ENCODE measurements at places on chromosomes 6 and 20.

GRCh38 chr6:108589244-108589791, 28.6 kb downstream of the FOXO3 start:
- peak; percentile 69 for DNase-seq

- DNase-seq: peak; percentile 81
Observed at GRCh38 chr20:59525500-59526241, 78.7 kb upstream of the PHACTR3 start.

DNA sequence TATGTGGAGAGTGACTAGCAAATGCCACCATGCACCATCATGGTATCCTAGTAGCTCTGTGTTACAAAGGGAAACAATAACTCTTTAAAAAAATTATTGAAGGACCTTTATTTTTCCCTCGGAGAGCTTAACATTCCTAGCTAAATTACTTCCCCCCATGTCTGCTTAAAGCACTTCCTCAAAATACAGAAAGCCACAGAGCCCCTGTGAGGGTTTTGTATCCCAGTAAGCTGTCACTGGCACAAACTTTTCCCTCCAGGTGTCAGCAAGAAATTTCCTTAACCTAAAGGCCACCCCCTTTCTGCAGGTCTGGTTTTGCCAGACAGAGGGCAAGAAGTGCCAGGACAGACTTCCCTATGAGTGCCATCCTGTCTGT, 340.0 kb upstream of the PRDM1 start:
- no peak for DNase-seq

- no peak for DNase-seq
Observed at GRCh38 chr6:5152460-5152859, 67.3 kb downstream of the PPP1R3G start.

DNA sequence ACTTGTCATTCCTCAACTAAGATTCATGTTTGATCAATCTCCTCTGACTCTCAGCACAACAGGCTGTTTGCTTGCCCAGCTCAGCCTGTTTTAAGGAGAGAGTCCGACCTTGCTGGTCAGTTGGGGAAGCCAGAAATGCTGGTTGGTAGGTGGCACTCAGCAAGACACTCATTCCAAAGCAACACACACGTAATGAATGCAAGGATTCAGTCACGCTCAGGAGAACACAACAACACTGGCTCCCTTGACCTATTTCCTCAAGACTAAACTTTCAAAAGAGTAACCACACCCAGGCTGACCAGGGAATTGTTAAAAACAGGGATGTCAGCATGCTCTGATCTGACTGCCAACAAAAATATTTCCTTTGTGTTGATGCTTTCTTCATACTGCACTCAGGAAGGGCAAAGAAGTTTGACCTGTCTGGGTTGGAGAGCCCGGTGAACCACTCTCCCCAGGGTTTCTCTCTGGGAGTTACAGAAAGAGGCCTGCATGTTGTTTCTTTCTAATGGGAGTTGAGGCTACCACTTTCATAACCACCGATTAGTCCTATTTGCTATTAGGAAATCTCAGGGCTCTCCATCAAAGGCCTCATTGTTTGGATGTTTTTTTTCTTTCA, 25.6 kb upstream of the PREP start:
- DNase-seq: no peak

GRCh38 chr6:137202078-137202477, 17.1 kb downstream of the IFNGR1 start:
- no peak for DNase-seq

DNA sequence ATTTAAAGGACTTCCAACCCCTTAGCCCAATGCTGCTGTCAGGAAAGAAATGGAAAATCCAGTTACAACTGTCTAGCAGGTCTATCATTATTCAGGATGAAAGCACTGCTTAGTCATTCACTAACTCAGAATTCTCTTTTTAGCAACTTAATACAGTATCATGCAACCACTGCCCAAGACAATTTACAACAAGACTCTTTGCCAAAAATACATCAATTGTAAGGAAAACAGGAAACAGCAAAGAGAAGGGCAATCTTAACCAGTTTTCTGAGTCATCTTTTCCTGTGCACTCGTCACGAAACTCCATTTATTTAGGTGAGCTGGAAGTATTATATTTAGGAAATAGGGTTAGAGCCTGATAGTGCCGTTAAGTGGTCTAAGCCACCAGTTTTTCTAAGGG, 1197.7 kb upstream of the CITED2 start:
- no peak for DNase-seq
